Fibroblast of skin of left biceps (primary cell): ENCODE measurements at places on chromosomes 1 and 21.

DNA sequence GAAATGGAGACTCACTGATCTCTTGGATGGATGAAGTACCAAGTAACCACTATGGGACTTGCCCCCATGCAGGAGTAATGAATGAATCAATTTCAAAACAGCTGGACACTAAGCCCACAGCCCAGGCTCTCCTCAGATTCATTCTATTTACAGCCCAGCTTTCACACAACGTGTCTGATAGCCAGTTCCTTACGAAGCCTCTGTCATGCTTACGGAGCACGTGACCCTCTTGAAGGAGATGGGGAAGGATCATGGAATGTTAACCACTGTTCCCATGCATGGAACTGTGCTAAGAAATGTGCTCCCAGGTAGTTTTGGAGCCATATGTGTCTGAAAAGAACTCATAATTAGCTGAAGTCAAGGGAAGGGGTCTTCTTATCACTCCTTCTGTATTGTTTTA is 124.1 kb downstream of the KIF26B start:
- no peak for DNase-seq

DNA sequence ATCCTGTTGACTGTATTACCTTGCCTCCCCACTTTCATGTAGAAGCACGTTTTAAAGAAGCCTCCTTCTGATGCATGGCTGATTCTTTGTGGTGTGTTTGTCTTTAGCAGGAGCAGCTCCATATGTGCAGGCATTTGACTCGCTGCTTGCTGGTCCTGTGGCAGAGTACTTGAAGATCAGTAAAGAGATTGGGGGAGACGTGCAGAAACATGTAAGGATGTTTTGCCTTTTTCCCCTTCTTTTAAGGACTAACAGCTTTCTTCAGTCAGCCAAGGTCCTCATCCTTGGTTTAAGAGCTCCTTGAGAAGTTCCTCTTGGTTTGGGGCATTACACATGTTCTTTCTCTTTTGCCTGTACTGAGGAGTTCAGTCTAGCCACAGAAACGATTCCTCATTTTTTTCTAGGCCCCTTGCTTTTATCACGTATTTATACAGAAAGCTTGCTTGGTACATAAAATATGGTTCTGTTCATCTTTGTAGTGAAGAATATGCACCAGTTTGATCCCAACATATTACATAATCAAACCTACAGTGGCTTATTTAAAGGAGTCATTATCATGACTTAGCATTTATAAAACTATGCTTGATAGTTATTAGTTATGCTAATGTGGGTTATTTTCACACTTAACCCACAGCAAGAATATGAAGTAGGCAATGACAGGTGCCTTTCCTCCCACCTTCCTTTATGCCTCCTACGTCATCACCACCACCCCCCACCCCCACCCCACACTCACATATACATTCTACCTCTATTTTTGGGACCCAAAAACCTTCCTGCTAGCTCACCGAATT is 19.6 kb downstream of the CAP1 start:
- DNase-seq = no peak

GRCh38 chr1:35644204-35644603 is 2.9 kb upstream of the PSMB2 start:
- DNase-seq = no peak

GRCh38 chr1:151661751-151662150 is 49.9 kb downstream of the SNX27 start:
- DNase-seq = no peak

DNA sequence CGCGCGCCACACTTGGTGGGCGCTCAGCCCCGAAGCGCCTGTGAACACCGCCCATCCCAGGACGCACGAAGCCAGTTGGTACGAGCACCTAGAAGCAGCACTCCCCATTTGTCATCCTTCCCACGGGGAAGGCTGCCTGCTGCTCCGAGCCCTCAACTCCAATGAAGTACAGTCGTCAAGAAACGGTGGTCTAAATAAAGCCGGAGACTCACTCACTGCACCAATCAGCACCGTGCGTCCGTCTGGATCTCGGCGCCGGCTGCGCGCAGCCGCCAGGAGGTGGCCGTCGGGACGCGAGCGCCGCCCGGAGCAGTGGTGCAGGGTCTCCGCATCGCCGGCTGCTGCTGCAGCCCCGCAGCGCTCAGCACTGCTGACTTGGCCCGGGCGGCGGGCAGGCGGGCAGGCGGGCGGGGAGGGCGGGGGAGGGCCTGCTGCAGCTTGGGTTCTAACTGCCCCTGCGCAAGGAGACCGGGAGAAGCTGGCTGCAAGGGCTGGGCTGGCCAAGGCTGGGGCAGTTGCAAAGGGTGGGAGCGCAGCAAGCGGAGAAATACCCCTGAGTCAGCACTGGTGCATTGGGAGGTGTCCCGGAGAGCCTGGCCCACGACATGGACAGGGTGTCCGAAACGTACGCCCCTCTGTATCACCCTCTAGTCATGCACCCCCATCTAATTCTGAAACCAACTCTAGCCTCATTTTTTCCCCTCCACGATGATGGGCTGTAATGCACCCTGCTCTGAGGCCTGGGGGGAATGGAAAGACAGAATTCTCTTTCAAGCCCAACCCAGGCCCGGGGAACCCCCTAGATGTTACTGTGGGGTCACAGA is 35.8 kb upstream of the H6PD start:
- DNase-seq = no peak

GRCh38 chr1:185404291-185404690 is 87.2 kb upstream of the IVNS1ABP start:
- no peak for DNase-seq
